ENCODE measurements at places on chromosomes 3 and 15.

DNA sequence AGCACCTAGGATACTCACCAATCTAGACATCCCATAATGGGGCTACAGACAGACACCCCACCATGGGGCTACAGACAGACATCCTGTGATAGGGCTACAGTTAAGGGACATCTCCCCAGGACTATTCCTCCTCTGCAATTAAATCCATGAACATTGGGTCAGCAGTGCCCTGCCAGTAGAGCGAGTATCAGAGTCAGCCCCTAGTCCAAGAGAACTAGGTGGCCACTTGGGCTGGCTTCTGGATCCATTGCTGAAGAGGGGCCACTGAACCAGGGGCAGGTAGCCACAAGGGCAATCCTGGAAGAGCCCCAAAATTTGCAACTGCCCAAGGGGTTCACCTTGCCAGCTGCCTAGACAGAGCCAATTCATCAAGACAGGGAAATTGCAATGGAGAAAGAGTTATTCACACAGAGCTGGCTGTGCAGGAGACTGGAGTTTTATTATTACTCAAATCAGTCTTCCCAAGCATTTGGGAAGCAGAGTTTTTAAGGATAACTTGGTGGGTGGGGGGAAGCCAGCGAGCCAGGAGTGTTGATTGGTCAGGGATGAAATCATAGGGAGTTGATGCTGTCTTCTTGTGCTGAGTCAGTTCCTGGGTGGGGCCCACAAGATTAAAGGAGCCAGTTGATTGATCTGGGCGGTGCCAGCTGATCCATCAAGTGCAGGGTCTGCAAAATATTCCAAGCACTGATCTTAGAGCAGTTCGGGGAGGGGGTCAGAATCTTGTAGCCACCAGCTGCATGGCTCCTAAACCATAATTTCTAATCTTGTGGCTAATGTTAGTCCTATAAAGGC lies 170.2 kb upstream of the SMAD3 start:
- DNase-seq: no peak

DNA sequence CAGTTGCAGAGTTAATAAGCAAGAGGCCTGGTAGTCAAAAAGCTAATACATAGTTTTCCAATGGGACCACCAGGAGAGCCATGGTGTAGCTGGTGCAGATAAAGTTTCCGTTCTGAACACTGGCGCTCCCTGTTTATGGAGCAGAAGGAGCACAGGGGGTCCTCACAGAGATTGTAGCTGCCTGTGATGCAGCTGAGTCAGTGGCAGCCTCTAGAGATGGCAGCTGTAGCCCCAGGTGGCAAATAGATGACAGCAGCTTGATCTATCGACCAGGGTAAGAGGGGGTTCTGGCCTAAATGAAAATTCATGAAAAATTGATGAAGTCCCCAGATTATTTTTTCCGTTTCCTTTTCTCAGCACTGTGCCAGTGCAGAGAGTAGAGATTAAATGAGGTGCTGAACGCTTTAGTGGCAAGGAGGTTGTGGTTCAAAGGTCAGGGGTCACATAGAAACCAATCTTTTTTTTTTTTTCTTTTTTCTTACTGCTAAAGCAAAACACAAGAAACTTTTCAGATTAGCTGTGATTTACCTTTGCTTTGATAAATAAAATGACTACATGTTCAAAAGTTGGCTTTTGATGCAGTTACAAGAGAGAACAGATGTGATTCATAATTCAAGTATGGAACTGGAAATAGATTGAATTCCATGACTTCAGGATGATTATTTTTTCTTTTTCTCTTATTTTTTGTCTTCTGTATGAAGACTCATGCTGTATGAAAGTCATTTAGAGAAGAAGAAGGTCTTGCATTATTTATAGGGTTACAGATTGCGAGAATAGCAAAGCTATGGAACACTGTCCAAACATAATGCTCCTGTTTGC lies 63.3 kb downstream of the ROBO2 start:
- no peak for DNase-seq

GRCh38 chr3:31300456-31301443 lies 232.0 kb upstream of the STT3B start:
- DNase-seq: no peak

GRCh38 chr3:129441782-129442181 lies 1.8 kb downstream of the IFT122 start:
- DNase-seq: no peak

DNA sequence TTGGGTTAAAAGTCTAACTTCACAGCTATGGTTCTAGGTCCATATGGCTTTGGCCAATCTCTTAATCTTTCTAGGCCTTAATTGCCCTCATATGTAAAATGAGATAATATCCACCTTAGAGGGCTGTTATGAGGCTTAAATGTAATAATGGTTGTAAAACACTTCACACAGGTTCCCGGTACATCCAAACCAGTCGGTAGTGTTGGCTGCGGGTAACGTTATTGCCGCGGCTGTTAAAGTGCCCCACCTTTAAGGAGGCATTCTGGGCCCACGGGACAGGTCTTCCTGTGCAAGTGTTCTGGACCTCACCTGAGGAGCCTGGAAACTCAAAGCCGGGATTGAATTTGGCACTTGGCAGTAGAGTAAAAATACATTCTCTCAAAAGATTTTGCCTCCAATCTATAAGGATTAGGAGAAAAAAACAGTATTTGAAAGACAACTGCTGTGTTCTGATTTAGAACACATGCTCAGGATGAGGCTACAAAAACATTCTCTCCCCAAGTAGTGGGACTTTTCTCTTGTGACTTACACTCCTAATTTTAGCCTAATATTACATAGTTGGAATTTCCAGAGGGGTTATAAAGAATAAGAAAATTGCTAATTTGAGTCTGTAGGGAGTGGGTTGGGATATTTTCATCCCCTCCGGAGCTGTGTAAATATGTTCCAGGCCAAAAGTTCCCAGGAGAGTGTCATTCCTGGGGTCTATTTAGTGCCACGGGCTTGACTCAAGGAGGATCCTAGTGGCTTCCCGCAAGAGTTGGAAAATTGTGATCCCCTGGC lies 44.9 kb upstream of the TSEN2 start:
- no peak for DNase-seq

DNA sequence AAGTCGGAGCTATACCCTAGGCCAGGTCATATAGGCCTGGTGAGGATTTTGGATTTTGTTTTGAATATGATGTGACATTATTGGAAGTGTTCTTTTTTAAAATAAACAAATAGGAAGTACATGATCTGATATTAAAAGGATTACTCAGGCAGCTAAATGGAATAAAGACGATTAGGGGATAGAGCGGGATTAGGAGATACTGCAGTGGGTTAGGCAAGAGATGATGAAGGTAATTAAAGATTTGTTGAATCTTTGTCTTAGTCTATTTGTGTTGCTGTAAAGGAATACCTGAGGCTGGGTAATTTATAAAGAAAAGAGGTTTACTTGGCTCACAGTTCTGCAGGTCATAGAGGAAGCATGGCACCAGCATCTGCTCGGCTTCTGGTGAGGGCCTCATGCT lies 21.3 kb downstream of the KIF15 start:
- DNase-seq: no peak

- DNase-seq: no peak
These were observed 166.0 kb upstream of the EIF1B start for GRCh38 chr3:40143283-40144090.

DNA sequence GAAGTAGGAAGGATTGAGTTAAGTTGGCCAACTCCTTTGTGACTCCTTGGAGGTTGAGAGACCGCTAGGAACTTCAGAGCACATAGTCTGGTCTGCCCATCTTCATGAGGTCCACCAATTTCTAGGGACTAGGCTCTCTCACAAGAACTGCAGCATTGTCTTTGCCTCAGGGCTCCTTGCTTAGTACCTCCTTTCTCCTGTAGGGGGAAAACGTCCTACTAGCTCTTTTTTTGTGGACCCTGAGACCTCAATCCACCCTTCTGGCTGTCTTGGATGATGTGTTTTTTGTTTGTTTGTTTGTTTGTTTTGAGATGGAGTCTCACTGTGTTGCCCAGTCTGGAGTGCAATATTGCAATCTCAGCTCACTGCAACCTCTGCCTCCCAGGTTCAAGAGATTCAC lies 21.6 kb downstream of the REC114 start:
- no peak for DNase-seq

- no peak for DNase-seq
These were observed 125.0 kb upstream of the TRIM42 start for GRCh38 chr3:140552898-140553297.

DNA sequence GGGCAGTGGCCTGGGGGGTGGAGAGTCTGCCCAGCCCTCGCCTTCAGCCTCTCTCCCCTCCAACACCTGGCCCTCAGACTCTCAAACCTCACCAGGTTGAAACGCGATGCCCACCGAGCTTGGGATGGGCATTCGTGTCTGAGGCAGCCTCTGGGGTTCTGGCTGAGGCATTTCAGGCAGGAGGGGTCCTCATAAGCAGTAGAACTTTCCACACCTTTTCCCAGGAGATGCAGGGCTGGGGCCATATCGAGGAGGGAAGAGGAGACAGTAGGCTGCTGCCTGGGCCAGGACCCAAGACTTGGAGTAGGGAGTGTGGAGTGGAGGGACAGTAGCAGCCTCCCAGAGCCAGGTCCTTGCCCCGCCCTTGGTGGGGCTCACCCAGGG lies 24.6 kb downstream of the ACAA1 start:
- no peak for DNase-seq

DNA sequence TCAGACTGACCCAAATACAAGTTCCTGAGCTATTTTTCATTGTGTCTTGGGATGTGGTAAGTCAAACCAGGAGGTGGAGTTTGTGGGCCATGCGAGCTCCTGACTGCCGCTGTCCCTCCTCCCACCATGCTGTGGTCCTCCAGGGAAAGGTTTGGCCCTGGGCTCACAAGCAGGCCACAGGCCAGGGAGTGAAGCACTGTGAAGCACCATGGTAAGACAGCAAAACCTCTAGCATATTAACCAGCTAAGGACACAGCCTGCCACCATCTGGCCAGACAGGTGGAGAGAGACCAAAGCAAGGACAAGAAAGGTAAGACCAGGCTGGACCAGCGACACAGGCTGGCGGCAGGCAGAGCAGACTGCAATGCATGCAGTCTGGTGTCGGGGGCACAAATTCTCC lies 15.3 kb downstream of the RAB43 start:
- DNase-seq: no peak
